Immature natural killer cell (primary cell): ENCODE measurements at places on chromosomes 2 and 18. TPM values are rescaled to one million over a fixed set of nuclear protein-coding genes. Genes with fewer than 3 reads are reported as not detected.

DNA sequence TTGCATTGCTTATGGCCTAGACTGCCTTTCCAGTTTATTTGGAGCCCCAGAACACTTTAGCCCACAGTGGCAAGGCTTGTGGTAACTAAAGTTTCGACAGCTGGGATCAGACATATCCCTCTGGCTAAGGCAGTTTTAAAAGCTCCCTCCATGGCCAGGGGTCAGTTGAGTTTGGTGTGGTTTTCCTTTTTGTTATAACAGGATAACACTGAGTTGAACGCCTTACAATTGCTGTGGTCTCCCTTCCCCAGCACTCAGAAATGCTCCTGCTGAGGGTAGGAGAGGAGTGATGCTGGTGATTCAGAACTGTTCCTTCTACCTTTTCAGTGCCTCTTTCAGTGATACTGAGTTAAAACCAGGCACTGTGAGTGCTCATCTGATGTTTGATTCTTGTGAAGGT is 182.6 kb downstream of the GULP1 start:
- DNase-seq: no peak
- peaks cover 7% of the 10 kb centered on the region for H3K36me3 ChIP-seq
- H3K27me3 ChIP-seq: peaks cover 2% of the 10 kb centered on the region
- no peak overlapping the region for H3K27ac ChIP-seq
- H3K4me3 ChIP-seq: no peak overlapping the region

DNA sequence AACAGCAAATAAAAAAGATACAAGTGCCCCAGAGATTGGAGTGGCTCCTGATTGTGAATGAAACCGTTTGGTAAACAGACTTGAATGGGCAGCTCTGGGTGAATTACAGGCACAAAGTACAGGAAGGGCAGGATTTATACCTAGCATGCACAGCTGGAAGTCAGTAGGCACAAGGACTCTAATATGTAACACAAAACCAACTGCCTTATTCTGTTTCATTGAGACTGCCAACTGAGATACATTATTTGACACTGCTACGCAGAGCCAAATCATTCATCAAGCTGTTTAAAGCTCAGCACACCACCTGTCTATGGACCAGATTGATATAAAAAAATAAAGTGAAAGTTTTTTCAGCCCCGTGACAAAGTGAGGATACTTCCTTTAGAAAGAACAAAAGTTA is 541.2 kb downstream of the NUP35 start:
- H3K4me3 ChIP-seq: no peak overlapping the region
- no peaks in the 10 kb centered on the region for H3K4me1 ChIP-seq
- H3K27me3 ChIP-seq: peaks cover 2% of the 10 kb centered on the region
- DNase-seq: no peak
- no peak overlapping the region for H3K27ac ChIP-seq

DNA sequence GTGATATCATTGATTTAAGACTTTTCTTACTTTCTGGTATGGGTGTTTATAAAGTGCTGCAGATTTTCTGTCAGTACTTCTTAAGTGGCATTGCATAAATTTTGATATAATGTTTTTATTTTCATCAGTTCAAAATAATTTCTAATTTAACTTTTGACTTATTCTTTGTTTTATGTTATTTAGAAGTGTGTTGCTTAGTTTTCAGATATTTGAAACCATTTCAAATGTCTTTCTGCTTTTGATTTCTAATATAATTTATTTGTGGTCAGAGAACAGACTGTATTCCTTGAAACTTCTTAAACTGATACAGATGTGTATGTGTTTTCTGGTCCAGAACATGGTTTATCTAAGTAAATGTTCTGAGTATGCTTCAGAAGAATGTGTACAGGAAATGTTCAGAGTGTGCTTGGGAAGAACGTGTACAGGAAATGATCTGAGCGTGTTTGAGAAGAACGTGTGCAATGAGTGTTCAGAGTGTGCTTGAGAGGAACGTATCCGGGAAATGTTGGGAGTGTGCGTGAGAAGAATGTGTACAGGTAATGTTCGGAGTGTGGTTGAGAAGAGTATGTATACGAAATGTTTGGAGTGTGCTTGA is 265.7 kb upstream of the HS6ST1 start:
- no peak overlapping the region for H3K27ac ChIP-seq
- no peak for DNase-seq
- no peaks in the 10 kb centered on the region for H3K36me3 ChIP-seq

DNA sequence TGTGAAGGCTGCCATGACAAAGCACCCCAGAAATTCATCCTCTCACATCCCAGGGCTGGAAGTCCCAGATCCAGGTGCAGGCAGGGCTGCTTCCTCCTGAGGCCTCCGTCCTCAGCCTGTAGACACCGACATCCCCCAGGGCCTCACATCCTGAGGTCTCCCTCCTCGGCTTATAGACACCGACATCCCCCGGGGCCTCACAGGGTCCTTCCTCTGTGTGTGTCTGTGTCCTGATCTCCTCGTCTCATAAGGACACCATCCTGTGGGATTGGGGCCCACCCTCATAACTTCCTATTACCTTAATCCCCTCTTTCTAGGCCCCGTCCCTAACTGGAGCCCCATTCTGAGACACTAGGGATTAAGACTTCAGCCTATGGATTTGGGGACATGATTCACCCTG is 92.0 kb upstream of the SNTG2 start:
- no peaks in the 10 kb centered on the region for H3K27me3 ChIP-seq
- H3K36me3 ChIP-seq: peaks cover 3% of the 10 kb centered on the region
- no peak overlapping the region for H3K27ac ChIP-seq
- no peak overlapping the region for H3K4me3 ChIP-seq
- peaks cover 27% of the 10 kb centered on the region for H3K4me1 ChIP-seq

DNA sequence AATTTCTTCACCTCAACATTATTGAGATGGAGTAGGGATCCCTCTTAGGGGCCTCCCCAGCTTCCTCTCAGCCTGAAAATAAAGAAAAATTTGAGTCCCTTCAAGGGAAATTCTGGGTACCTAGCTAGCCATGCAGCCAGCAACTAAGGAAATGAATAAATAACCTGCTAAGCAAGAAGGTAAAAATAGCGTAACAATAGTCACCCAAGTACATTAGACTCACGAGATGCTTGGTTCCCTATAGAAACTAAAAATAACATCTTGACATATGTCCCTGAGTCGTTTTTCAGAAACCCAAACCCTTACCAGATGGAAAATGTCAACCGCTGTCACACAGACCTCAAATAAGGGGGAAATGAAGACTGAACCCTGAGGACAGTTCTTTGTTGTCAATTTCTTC is 51.9 kb downstream of the CACNB4 start:
- H3K36me3 ChIP-seq: no peaks in the 10 kb centered on the region
- H3K4me1 ChIP-seq: no peaks in the 10 kb centered on the region
- H3K27ac ChIP-seq: no peak overlapping the region
- peaks cover 2% of the 10 kb centered on the region for H3K27me3 ChIP-seq

GRCh38 chr2:165462443-165462842 is 7.1 kb upstream of the CSRNP3 start:
- H3K27me3 ChIP-seq: peaks cover 11% of the 10 kb centered on the region
- H3K4me3 ChIP-seq: no peak overlapping the region
- H3K36me3 ChIP-seq: no peaks in the 10 kb centered on the region
- peaks cover 1% of the 10 kb centered on the region for H3K4me1 ChIP-seq
- no peak for DNase-seq
- no peak overlapping the region for H3K27ac ChIP-seq

DNA sequence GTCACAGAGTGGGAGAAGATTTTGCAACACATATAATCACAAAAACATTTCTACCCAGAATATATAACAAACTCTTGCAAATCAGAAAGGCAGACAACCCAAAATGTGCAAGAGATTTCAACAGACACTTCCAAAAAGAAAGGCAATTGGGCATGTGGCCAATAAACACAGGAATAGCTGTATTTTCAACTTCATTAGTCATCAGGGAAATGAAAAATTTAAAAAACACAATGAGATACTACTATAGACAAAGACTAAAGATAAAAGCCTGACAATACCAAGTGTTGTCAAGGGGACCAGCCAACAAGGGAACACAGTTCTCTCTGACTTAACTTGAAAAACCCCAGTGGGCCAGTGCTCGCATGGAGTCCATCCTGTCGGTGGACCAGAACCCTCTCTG is 40.5 kb downstream of the MTHFD2 start:
- no peak for DNase-seq
- H3K4me1 ChIP-seq: no peaks in the 10 kb centered on the region
- peaks cover 8% of the 10 kb centered on the region for H3K36me3 ChIP-seq

DNA sequence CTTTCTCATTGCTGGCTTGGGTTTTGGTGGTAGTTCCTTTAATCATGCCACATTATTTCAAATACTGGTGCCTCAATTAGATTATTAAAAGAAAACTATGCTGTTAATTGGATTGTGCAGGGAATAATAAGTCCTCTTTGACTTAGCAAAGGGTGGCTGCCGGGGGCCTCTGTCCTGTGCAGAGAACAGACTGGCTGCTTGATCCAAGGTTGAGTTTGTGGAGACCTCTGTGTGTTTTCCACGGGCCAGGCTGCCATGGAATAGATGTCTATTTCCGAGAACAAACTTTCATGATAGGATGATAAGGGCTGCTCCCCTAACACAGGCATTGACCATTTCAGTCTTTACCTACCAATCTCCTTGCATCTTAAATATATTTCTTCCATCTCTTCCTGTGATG is 30.4 kb upstream of the OTOS start:
- no peak overlapping the region for H3K4me3 ChIP-seq
- H3K27me3 ChIP-seq: peaks cover 2% of the 10 kb centered on the region
- DNase-seq: no peak
- H3K4me1 ChIP-seq: no peaks in the 10 kb centered on the region
- H3K36me3 ChIP-seq: no peaks in the 10 kb centered on the region

DNA sequence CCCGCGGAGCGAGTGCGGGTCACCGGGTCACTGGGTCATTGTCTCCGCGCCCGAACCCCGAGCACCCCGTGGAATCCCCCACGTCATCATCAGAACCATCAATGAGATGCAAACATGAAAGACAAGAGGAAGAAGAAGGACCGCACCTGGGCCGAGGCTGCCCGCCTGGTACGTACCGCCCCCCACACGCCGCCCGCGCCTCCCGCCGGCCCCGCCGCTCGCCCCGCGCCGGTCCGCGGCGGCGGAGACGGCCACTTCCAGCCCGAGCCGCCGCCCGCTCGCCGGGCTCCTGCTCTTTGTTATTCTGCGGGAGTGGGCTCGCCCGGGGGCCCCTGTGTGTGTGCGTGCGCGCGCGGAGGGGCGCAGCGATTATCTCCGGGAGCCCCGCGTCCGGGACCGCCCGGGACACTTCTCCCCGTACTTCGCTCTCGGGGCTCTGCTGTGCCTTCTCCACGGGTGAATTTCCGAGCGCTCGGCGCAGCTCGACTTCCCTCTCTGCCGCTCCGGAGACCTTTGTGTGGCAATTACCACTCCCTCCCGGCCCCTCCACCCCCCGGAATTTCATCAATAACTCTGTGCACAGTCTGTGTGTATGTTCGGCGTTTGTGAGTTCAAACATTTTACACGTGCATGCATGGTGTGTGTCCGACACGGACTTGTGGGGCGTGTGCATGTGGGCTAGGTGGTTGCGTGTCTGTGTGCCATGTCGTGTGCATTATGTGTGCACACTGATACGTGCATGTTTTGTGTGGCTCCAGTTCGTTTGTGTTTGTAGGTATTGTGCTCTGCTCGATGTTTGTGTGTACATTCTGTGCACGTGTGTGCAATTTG is 714 bp downstream of the ASXL3 start:
- peaks cover 5% of the 10 kb centered on the region for H3K4me1 ChIP-seq
- peaks cover 3% of the 10 kb centered on the region for H3K36me3 ChIP-seq
- no peak overlapping the region for H3K27ac ChIP-seq
- no peak overlapping the region for H3K4me3 ChIP-seq
- DNase-seq: no peak

- H3K4me1 ChIP-seq: no peaks in the 10 kb centered on the region
- H3K36me3 ChIP-seq: no peaks in the 10 kb centered on the region
- H3K27me3 ChIP-seq: peaks cover 7% of the 10 kb centered on the region
- H3K4me3 ChIP-seq: no peak overlapping the region
Observed at GRCh38 chr2:216626168-216626874, 6.9 kb upstream of the IGFBP2 start.

DNA sequence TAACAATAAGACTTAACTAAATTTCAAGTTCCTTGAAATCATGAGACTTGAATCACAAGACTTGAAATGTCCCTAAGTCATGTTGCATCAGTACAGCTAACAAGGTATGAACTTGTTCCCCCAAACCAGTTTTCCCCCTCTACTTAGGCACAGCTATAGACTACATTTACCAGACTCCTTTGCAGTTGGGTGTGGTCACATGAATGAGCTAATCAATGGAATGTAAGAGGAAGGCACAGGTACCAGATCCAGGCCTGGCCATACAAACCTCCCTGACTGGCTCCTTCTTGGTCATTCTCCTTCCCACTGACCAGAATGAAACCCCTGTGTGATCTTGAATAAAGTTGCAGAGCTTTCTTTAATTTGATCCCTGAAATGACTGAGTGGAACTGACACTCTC is 77.8 kb downstream of the DNER start:
- H3K27me3 ChIP-seq: peaks cover 2% of the 10 kb centered on the region
- H3K4me1 ChIP-seq: no peaks in the 10 kb centered on the region
- H3K4me3 ChIP-seq: no peak overlapping the region
- no peak for DNase-seq

DNA sequence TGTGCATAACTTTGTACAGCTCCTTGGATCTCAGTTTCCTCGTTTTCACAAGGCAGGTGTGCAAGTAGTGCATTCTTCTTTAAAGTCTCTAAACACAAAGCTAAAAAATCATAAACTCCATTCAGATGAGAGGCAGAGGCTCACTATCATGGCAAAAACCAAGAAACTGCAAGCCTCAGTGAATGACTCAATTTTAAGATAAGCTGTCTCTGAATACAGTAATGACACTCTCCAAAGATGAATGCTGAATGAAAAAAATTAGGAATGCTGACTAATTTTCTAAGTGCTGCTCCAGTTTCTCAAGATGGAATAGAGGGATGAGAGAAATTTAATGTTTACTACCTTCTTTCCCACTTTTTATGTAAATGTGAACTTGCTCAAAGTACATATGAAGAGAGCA is 17.2 kb downstream of the B4GALT6 start:
- H3K36me3 ChIP-seq: peaks cover 13% of the 10 kb centered on the region
- no peaks in the 10 kb centered on the region for H3K4me1 ChIP-seq
- no peak for DNase-seq

DNA sequence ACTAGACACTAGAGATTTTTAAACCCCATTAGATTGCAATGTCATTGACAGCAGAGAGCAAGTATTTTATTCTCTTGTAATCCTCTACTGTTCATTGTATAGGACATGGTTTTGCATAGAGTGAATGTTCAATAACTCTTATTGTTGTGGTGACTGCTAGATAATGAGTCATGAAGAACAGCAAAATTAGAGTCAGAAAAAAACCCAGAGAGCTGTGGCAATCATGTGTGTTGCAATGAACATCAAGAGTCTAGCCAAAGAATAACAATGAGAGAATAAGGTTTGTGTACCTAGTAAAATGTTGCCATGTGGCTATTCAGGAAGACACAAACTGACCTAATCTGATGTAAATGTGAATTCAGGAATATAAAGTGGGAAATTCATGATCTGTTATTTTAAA is 684.0 kb downstream of the DSC3 start:
- H3K4me3 ChIP-seq: no peak overlapping the region
- H3K4me1 ChIP-seq: no peaks in the 10 kb centered on the region
- H3K27me3 ChIP-seq: peaks cover under 1% of the 10 kb centered on the region
- H3K36me3 ChIP-seq: no peaks in the 10 kb centered on the region

ZSWIM2 gene
- not detected for polyA plus RNA-seq

INPP4A gene
- polyA plus RNA-seq: 35.0 TPM

CD8B2 gene
- polyA plus RNA-seq: 0.43 TPM

CRACDL gene
- polyA plus RNA-seq: not detected

IL18R1 gene
- polyA plus RNA-seq: 37.4 TPM

ARID5A gene
- polyA plus RNA-seq: 204 TPM
